ENCODE measurements at places on chromosomes 1 and 21. TPM values are rescaled to one million over a fixed set of nuclear protein-coding genes. Genes with fewer than 3 reads are reported as not detected.

RIMS3 gene
- 1.9 TPM for total RNA-seq

- H3K4me1 ChIP-seq = peaks cover 36% of the 10 kb centered on the region
- peak; percentile 21 for DNase-seq
- H3K27me3 ChIP-seq = no peaks in the 10 kb centered on the region
- H3K4me3 ChIP-seq = peak overlapping the region; percentile 79
- peaks cover 19% of the 10 kb centered on the region for H3K36me3 ChIP-seq
Measured at GRCh38 chr1:234611847-234612351, 1.9 kb upstream of the IRF2BP2 start.

DNA sequence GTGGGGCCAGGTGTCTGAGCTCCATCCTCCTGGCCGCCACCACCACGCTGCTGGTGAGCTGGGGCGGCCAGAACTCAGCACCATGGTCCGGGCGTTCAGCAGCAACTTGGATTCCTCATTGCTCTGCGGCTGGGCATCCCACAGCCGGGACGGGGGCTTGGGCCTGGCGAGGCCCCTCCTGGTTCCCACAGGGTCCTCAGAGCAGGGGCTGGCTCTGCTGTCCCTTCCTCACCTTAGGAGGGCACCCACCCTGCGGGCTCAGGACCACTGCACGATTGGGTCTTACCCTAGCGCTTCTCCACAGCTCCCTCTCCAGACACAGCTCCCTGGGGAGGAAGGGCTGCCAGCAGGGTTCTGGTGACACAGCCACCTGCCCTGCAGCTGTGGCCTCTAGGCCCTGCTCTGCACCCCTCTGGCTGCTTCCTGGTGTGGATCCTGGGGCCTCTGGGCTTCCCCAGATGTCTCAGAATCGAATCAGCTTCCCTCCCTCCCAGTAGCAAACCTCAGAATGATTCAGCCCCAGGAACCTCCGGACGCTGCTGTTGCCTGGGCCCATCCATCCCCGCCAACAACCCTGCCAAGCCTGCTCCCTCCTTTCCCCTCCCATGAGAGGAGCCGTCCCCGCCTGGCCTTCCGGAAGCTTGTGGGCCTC is 25.0 kb downstream of the CRYAA start:
- no peak overlapping the region for H3K27ac ChIP-seq

- no peaks in the 10 kb centered on the region for H3K36me3 ChIP-seq
- H3K27me3 ChIP-seq = peaks cover 10% of the 10 kb centered on the region
- no peaks in the 10 kb centered on the region for H3K4me1 ChIP-seq
- no peak overlapping the region for H3K27ac ChIP-seq
- no peak overlapping the region for H3K4me3 ChIP-seq
Measured at GRCh38 chr21:35929901-35930300, 130.4 kb downstream of the SETD4 start.
